ENCODE measurements at places on chromosomes 12 and 14.

- peak; percentile 6 for DNase-seq
Observed at GRCh38 chr12:7075939-7076338, 15.4 kb downstream of the C1S start.

GRCh38 chr12:123057513-123058265, 77.2 kb downstream of the ARL6IP4 start:
- DNase-seq = no peak

GRCh38 chr12:26628234-26628633, 204.8 kb downstream of the ITPR2 start:
- no peak for DNase-seq

DNA sequence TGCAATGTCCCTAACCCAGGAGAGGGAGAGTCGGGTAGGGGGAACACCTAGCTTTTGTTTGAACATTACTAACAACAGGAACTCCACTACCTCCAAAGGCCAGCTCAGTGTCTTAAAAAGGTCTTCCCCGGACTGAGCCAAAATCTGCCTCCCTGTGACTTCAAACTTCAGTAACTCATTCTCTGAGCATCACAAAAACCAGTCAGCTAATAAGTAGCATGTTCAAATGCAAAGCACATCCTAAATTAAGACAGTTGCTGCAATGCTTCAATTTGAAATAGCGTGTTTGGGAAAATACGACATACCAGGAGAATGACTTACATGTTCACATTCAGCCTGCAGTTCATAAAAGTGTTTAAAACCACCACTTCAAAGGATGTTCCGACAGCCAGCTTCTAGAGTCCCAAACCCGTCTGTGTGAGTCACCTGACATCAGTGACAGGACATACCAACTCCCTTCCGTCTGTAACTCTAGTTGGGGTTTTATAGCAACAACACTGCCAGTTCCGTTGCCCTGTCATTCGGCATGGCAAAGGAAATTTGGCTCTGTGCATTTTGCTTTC, 13.0 kb downstream of the ZFP36L1 start:
- DNase-seq = no peak

DNA sequence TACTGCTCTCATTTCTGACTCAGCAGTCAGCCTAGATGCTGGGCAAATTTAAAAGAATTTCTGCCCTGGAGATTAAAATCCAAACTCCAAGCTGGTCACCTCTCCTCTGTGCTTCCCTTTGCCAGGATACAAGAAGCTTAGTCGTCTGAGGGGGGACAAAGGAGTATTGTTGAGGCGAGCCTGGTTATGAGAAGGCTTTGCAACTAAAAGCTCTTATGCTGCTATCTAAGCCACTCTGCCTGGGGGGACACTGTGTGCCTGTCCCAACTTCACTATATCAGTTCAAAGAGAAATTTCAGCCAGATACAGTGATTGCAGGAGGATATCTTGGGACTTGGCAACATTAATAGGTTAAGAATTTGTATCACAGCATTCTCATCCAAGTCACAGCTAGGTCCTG, 10.8 kb upstream of the PLEKHH1 start:
- no peak for DNase-seq

GRCh38 chr14:20719777-20720176, 25.9 kb upstream of the EDDM3A start:
- no peak for DNase-seq

DNA sequence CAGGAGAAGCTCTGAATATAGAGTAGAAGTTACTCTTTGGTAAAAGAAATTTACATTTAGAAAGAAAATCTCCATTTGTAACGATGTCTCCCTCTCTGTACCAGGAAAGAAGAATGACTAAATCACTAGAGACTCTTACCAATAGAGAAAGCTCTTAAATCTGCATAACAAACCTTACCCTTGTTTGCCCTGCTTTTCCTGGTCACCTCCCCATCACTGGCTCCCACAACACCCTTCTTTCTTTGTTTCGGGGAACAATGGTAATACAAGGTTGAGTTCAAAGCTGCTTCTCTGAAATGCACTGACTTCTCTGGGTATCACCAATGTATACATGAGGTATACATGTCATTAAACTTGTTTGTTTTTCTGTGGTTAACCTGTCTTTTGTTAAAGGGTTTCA, 351.1 kb upstream of the FLRT2 start:
- DNase-seq = no peak

DNA sequence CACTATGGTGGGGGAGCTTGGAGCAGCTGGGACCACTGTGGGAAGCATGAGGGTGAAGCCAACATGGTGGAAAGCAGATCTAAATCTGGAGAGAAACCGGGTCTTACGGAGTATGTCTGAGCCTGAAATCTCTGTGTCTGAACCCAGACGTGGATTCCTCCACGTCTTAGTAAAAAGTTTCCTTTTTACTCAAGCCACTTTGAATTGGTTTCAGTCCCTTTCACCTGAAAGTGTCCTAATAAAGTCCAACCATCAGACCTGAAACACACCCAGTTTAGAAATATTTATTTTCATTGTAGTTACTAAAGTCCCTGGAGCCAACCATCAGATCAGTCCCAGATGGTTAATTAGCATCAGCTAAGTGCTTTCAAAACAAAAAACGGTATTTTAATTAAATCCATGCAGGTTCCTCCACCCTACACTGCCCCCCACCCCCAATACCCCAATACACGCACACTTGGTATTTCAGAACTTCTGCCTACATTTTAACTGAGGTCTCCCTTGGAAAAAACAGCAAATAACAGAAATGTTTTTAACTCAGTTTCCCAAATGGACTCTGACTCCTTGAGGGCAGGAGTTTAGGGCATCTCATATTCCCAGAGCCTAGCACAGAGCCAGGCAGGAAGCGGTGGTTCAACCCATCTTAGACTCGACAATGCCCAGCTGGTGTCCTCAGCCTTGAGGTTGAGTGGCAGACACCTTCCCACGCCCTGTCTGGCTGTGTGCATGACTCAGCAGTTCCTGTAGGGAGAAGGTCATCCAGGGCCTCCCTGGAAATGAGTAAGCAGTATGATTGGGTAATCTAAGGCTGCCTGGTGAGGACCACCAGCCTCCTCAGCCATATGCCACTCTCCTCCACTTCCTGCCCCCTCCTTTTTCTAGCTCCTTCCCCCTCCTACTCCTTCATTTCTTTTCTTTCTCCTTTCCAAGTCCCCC, 175.8 kb downstream of the TTC8 start:
- peak; percentile 90 for DNase-seq

DNA sequence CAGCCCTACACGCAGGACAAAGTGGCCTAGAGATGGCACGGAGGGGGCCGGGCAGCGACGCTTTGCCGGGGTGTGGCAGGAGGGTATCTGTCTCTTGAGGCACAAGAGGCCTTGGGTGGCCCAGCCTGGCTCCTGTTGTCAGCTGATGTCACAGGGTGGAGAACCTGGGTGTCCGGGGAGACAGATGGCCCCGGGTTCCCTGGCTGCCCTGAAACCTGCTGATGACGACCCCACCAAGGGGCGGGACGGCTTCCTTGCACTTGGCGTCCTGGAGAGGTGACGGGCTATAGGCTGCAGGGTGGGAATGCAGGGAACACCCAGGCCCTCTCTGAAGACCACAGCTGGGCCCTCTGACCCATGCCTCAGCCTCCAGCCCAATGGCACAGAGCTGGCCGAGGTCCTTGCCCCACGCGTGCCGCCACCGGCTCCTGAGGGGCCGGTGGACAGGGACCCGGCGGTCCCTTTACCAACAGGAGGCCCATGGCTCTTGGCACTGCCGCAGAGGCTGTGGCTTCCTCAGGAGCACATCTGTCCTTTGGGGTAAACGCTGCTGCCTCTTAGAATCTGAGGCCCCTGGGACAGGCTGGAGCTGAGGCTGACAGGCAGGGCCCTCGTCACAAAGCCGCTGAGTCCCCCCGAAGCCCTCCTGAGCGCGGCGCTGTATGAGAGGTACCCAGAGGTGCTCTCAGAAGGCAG, 16.4 kb downstream of the TRMT61A start:
- no peak for DNase-seq

DNA sequence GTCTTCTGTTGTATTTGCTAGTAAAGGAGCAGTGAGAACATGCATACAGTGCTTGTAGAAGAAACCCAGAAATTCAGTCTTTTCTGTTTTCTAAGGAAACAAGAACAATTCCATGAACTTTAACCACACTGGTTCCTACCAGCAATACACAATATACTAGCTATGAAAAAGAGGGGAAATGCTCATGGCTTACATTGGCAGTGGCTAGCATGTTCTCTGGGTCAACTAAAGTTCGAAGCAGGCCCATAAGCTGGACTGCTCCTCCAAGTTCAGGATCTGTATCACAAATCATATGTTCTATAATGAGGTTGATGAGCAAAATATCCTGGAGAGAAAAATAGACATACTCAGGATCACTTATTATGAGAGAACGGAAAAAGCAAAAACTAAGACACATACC, 37.1 kb downstream of the PPP4R3A start:
- DNase-seq = no peak
